ENCODE measurements at places on chromosomes 13 and 19.

GRCh38 chr19:48715681-48716171, 3.8 kb downstream of the MAMSTR start:
- H3K4me1 ChIP-seq: peaks cover 75% of the 10 kb centered on the region
- peak overlapping the region; percentile 88 for H3K27ac ChIP-seq
- no peaks in the 10 kb centered on the region for H3K36me3 ChIP-seq
- H3K4me3 ChIP-seq: peak overlapping the region; percentile 72

DNA sequence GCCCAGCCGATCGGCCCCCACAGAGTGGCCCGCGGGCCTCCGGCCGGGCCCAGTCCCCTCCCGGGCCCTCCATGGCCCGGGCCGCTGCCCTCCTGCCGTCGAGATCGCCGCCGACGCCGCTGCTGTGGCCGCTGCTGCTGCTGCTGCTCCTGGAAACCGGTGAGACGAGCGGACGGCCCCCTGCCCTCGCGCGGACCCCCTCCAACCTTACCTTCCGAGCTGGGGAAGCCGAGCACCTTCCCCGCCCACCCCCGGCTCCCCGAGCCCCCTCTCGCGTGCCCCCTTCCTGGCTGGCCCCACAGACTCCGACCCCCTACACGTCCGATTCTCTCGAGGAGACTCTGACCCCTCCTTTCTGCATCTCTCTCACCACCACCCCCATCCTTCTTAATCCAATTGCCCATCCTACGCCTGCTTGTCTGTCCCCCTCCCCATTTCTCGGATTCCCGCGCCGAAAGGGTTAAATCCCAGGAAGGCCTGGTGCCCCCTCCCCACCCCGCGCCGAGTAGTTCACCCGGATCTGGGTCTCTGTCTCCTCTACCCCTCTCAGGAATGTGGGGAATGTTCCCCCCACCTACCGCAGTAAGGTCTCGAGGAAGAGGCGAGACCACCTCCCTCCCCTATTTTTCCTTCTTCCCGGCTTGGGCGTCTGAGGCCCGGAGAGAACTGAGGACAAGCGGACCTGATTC, 502 bp downstream of the NECTIN2 start:
- H3K27ac ChIP-seq: peak overlapping the region; percentile 100
- no peak for DNase-seq
- H3K4me3 ChIP-seq: peak overlapping the region; percentile 99
- peaks cover 57% of the 10 kb centered on the region for H3K4me1 ChIP-seq
- H3K27me3 ChIP-seq: no peaks in the 10 kb centered on the region

DNA sequence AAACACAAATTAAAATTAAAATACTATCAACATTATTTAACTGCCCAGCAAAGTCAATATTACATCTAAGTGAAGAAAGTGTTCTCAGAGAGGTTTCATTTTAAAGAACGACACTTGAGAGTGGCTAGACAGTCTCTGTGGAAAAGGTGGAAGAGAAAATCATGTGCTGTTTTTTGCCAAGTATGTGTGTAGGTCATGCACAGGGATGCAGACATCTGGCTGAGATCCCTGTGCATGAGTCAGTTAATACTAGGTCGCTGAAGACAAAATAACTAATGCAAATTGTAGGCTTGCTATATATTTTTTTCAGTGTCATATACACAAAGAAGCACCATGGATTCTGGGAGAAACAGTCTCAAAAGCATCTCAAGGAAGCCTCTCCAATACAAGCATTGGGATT, 44.3 kb upstream of the ENOX1 start:
- H3K27me3 ChIP-seq: no peaks in the 10 kb centered on the region
- H3K36me3 ChIP-seq: no peaks in the 10 kb centered on the region
- H3K4me3 ChIP-seq: no peak overlapping the region
- no peaks in the 10 kb centered on the region for H3K4me1 ChIP-seq

DNA sequence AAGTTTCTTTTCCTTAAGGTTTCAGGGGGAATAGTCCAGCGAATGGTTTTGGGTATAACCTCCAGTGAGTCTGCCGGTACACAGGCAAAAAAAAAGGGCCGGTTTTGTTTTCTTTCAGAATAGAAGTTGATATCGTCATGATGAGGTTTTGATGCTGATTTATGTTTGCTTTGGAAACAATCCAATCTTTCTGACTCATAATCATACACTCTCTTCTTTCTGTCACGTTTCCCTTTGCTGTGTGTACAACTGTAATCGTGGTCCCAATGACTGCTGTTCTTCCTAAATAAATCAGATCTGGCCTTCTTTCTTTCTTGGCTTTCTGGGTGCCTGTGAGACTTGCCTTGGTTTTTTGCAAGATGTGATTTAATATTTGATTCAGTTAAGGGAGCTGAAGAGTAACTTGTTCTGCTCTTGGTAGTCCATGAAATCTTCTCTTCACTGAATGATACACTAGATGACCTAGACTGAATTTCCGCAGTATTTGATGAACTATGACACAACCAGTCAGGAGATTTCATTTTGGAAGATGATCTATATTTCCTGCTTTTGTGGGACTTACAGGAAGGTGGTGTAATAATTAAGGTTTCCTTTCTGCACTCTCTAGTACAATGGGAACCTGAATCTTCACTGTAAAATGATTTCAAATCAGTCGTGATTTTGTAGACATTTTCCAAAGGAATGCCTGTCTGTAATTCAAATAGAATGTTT, 34.9 kb upstream of the METTL21C start:
- no peaks in the 10 kb centered on the region for H3K36me3 ChIP-seq
- H3K4me3 ChIP-seq: no peak overlapping the region
- no peak overlapping the region for H3K27ac ChIP-seq
- no peak for DNase-seq

GRCh38 chr13:103794526-103794925, 728.3 kb upstream of the SLC10A2 start:
- no peaks in the 10 kb centered on the region for H3K27me3 ChIP-seq
- no peaks in the 10 kb centered on the region for H3K36me3 ChIP-seq
- no peak for DNase-seq
- no peak overlapping the region for H3K27ac ChIP-seq
